ENCODE measurements at places on chromosomes 7 and 10.

DNA sequence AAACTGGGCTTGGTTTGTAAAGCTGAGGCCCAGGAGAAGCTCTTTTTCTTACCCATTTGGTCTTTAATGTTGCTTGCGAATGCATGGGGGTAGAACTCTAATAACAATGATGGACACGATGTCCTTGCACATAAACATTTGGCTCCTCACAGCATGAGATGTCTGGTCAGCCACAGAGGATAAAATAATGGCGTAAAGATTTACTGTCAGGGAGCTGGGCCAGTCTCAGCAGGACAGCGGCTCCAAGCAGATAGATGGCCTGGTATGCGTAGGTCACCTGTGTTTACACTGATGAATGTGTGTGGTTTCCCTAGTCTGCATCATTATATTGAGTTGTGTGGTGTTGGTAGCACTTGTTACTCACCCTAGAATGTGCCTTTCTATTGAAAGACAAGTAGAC lies 537.4 kb downstream of the CNTNAP2 start:
- no peak for DNase-seq

DNA sequence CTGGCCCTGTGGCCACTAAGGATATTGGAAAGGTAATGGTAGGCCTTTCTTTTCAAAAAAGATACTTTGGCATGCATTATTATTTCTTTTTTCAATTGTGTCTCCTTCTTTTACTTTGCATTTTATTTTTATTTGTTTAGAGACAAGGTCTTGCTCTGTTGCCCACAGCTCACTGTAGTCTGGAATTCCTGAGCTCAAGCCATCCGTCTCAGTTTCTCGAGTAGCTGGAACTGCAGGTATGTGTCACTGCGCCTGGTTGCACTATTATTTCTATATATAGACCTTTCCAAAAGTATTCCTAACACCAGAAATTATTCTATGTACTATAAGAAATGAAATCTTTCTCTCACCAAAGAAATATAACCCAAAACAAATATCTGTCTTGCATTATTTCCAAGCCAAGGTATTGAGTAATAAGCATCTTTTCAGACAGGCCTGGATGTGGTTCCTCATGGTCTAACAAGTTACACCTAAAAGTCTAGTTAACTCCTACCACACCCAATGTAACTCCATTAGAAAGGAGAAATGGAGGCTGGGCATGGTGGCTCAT lies 500.8 kb upstream of the ANKRD30A start:
- DNase-seq: no peak

DNA sequence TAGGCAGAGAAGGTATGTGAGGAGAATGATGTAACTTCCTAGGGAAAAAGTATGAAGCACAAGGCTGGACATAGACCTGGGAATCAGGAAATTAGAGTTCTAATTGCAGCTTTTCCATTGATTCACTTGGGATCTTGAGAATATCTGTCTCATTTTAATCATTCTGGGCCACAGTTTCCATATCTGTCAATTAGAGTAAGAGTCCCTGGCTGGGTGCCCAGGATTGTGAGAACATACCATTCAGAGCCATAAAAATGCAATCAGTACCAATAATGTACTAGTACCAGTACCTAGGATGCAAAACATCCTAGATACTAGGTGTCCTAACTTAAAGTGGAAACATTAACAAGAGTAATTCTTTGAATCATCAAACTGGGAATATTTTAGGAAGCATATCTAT lies 29.6 kb downstream of the CAV1 start:
- no peak for DNase-seq

GRCh38 chr7:80661729-80662128 lies 23.3 kb downstream of the CD36 start:
- DNase-seq: no peak

DNA sequence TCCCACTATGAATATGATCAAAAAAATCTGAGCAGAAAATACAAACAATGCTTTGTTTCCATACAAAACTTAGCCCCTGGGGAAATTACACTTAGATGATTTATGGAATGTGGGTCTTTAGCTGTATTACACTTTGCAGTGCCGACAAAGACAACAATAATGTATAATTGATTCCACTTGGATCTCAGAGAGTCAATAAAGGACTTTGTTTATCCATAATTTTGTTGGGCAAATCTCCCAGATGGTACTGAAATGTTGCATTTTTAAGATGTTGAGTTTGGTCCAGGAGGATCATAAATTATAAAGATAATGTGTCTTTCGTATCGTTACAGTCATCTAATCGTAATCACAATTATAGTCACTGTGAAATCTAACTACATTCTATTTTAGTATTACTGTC lies 66.9 kb upstream of the DOCK1 start:
- no peak for DNase-seq

DNA sequence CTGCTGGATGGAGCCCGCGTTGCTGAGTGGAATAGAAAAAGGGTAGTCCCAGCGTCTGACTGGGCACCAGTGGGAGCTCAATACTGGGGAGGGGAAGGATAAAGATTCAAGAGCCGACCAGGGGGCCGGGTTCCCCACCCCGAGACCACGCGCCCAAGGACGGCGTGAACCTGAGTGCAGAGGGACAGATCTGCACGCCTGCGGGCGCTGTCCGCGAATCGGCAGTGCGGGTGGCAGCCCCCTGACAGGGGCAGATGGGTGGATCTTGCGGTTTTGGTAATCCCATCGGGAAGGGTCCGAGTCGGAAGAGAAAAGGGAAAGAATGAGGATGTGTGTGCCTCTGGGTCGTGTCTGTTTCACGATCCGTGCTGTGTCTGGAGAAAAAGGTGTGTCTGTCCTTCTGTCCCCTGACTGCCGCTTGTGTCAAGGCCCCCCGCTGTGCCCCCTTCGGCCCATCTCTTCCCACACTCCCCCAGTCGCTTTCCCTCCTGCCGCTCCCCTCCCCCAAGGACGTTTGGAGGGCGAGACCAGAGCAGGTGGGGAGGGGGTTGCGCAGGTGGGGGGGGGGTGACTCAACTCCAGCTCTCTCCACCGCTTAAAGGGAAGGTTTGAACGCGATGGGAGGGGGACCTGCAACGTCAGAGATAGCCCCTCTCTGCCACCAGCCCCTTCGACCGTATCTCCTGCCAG lies 734 bp upstream of the VGF start:
- DNase-seq: no peak

DNA sequence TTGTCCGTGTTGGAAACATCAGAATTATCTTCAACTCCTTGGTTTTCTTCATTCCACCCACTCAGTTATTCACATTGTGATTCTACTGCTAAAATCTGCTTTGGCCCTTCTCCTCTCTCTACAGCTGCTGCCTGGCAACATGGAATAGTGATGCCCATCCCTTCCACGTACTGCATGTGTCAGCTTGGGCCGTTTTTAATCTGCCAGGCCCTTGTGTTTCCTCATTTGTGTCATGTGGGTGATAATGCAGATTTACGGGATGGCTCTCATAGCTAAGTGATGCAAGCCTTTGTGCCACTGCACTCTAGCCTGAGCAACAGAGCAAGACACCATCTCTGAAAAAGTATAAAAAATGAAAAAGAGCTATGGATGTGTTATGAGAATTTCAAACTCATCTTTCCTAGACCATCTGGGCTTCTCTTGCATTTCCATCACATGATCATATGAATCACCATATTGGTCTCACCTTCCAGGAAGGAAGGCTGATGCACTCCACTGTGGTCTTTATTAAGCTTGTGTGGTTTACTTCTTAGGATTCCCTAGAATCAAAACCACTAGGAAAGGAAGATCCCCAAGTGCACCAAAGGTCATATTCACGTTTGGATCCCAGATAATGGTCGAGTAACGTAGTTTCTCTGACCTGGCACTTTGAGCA lies 20.6 kb upstream of the CELF2 start:
- no peak for DNase-seq

- peak; percentile 66 for DNase-seq
These were observed 93.4 kb downstream of the DOCK4 start for GRCh38 chr7:112112822-112113255.

DNA sequence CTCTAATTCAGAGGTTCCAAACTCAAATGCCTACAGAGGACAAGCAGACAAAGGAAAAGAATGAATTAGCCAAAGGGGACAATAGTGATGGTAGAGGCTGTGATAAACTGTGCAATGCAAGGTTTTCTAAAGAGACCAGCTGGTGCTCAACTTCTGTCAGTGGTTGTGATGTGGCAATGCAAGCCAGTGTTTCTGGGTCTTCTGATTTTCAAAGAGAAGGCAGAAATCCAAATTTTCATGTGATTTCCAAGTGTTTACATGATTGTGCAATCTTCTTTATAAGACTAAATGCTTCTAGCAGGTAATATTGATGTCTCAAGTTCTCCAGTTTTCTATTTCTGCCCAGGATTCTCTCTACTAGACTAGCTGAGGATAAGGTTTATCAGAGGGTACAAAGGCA lies 135.9 kb downstream of the PCDH15 start:
- DNase-seq: no peak

DNA sequence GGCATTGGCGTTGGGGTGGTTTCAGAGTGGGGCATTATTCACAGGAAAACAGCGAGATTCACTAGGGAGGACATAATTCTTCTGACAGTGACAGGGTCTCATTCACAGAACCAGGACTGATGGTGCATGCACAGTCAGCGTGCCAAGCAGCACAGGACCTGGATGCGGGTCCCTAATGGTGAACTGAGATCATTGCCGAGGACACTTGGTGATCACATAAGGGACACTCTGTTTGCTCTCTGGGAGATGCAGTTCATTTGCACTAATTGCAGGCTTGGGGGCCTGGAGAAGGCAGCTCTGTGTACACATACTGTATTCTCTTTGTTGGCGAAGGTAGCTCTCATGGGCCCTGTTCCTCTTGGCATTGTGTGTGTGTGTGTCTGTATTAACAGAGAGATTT lies 716.1 kb downstream of the PHTF2 start:
- DNase-seq: no peak

Measured in dermis microvascular lymphatic vessel endothelial cell (primary cell).